Stimulated activated CD8-positive, alpha-beta memory T cell treated with anti-CD3 and anti-CD28 coated beads, Interleukin-2, amount 100 ng/mL, for 1 hour (primary cell): ENCODE measurements at places on chromosomes 1 and 21.

- no peak for DNase-seq
Observed at GRCh38 chr1:110605901-110606656, at the start of gene KCNA2. Gene KCNA2, minus strand, starts transcription at chr1:110606358. Its CDS starts 1,576 bp downstream, at chr1:110604782.

DNA sequence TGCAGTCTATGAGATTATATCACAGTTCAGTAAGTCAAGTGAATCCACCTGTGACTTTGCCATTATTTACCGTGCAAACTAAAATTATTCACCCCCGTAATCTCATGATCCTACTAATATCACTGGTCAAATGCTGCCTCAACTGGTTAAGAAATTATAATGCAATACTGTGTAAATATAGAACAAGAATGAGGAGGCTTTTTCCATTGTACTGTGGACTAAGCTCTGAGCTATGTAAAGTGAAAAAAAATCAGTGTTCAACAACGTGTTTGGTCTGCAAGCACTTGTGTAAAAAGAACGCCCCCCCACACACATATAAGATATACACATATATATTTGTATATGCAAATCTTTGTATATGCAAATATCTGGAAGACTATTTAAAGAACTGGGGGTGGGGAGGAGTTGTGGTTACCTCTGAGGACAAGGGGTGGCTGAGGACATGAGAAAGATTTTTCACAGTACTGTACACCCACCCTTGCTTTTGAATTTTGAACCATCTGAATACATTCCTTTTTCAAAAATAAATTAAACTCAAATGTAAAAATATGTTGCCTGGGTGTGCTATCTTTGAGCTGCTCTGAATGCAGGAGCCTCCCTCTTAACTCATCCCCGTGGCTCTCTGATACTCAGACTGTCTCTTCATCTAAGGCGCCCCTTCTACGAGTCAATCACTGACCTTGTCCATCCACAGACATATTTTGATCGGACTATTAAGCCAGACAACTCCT lies 57.0 kb downstream of the PTP4A2 start:
- no peak for DNase-seq

DNA sequence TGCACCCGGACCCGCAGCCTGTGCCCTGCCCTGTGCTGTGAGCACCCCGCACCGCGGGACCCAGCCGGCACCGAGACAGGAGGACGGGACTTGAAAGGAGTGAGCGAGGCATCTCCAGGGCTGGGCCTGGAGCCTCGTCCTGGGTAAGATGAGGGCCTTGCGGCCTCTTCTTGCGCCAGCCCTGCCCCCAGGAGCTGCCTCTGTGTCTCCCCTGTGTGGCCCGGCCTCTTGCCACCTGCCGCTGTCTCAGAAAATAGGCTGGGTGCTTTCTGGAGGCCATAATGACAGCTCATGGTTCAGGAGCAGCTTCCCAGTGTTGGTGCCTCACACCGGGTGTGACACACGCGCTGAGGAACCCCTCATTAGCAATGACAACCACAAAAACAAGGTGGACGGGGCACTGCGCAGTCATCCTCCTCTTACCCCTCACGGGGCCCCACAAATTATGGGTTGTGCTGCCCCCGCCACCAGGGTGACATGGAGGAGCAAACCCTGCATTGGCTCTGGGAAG lies 161.5 kb upstream of the C1orf174 start:
- DNase-seq: no peak

DNA sequence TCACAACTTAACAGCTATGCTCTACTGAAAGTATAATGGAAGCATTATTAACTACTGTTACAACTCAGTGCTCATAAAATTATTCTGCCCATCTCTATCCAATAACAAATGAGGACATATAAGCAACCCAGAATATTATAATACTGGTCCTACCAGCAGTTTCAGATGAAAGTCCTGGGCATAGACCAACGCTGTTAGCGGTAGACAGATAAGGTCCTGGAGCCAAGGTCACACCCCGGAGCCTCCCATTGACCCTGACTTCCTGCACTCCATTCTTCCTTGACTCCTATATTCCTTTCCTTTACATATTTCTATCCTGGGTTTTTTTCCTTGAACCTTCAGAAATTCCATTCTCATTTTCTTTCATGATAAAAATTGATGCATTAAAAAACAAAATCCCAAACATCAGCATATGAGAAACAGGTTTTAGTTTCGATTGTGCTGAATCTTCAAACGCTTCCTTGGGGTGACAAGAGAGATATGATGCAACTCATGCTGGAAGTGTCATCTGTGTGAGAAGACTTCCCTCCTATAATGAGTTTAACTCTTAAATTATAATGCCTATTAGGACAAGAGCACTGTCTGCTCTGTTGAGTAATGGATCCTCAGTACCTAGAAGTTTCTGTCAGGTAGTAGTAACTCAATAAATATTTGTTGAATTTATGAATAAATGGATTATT lies 831.1 kb downstream of the LRRIQ3 start:
- no peak for DNase-seq

GRCh38 chr21:25568246-25568645 lies 39.0 kb downstream of the MRPL39 start:
- no peak for DNase-seq

DNA sequence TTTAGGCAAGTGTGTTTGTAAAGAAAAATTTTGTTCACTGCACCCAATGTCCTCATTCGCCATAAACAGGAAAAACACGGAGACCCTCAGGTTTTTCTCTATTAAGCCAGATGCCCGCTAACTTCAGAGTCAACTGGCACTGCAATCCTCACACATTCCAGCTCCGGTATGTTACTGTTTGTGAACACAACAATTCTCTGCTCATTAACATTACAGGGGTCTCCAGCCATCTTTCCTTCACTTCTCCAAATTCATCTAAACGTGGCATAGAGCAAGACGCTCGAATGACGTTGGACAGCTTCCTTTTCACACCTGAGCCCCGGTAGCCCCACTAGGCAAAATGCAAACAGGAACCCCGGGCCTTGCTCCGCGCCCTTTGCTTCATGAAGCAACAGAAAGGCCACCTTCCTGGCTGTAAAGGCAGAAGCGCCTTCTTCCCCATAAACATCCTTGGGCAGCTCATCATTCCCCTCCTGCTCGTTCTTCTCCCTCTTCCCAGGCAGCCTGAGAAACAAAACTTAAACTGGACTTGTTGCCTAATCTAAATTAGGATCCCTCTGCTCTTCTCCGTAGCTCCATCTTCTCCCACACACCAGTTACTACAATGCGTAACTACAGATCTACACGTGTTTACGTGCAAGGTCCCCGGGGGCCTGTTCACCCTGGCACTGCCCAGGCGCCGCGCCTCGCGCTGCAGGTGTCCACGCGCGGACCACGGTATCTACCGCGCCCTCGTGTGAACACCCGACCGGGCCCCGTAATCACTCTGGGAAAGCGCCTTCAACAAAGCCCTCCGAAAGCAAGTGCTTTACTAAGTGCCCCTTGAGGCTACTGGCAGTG lies 1.2 kb downstream of the LBR start:
- DNase-seq: no peak

DNA sequence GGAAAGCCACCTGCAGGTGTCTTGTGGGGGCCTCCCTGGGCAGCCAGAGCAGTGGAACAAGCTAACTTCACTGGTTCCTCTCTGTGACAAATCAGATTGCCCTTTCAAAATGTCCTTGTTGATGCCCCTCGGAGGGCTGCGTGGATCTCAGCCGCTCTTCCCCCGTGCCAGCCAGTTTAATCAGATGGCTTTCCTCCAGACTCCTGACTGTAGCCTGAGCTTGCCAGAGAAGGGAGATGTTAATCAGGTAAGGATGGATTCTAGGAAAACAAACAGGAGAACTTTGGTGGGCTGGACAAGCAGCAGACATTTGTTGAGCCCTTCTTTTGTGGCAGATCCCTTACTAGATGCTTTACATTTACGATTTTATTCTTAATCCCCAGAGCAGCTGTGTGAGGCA lies 88.2 kb downstream of the DMRTA2 start:
- DNase-seq: no peak

DNA sequence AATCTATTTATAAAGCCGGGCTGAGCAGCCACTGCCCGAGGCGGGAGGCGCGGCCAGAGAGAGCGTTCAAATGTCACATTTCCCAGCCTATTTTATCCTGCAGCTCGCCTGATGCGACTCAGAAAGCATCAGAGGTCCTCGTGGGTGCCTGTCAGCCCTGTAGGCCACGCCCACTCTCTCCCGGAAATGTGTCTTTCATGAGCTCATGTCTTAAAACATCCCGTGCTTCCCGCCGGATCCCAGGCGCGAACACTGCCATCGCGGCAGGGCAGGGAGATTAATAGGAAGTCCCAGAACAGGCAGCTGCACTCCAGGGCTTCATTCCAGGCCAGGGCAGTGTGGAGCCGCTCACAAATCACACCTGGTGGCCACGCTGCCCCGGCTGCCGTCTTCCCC lies 117.5 kb downstream of the PRDM16 start:
- DNase-seq: no peak

DNA sequence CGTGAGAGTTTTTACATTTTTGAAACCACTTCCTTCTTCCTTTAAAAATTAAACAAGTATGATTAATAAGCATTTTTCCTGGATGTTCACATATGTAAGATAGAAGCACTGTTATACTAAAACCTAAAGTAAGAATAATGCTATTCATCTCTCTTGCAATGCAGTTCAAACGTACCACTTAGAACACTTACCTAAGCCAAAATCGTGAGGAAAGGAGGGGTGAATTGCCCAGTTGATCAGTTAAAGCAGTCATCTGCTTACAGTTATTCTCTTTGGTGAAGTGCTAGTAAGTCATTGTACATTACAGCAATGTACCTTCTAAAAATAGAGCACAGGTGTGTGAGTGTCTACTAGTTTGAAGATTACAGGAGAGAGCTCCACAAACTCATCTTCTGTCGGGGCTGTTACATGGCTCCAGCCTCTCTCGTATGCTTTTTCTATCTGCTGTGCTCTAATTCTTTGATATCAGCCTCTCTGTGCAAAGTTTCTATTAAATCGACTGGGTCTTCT lies 3.4 kb downstream of the NCAM2 start:
- DNase-seq: no peak

DNA sequence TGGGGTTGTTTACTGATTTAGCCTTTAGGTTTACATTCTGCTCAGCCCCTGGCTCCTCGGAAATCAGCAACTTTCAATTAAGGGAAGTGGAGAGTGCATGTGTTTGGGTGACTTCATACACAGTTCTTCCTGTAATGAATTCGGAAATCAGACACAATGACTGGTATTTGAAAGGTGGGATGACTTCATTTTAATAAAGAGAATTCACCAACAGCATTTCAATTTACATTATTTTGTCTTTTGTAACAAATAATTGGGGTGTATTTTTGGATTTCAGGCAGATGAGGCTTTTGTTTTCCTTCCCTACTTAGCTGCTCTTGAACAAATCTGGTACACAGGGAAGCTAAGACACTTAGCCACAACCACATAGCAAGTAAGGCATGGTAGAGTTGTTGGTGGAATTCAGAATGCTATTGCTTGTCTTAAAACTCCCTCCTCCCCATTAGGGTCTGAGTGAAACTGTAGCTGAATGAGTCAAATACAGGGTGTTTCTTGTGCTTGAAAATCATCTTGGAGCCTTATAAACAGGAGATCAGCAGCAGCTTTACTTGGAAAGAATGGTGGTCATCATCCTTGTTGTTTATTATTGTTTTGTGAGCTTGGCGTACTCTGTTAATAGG lies 917 bp downstream of the STX12 start:
- DNase-seq: no peak

- DNase-seq: no peak
Observed at GRCh38 chr1:168053681-168054080, 83.0 kb downstream of the GPR161 start.

- no peak for DNase-seq
Observed at GRCh38 chr1:176195547-176195946, 11.5 kb downstream of the COP1 start.

- DNase-seq: peak; percentile 48
Observed at GRCh38 chr1:159015440-159015909, 5.8 kb downstream of the IFI16 start.
